ENCODE measurements at places on chromosomes 4 and X. TPM values are rescaled to one million over a fixed set of nuclear protein-coding genes. Genes with fewer than 3 reads are reported as not detected.

The PRPS1 gene
- total RNA-seq = 71.2 TPM

The STATH gene
- not detected for total RNA-seq

The FGFR3 gene
- 48.1 TPM for total RNA-seq

The ATOH1 gene
- not detected for total RNA-seq

The SYP gene
- total RNA-seq = 10.8 TPM

The NDP gene
- 4.3 TPM for total RNA-seq

The HDX gene
- total RNA-seq = 10.6 TPM

The UNC5C gene
- 6.5 TPM for total RNA-seq

The HEPH gene
- total RNA-seq = 12.2 TPM

The SMIM10L2A gene
- total RNA-seq = 3.5 TPM

The MAGEA2 gene
- not detected for total RNA-seq

- no peaks in the 10 kb centered on the region for H3K36me3 ChIP-seq
- no peak overlapping the region for H3K4me3 ChIP-seq
- DNase-seq = no peak
- H3K27ac ChIP-seq = no peak overlapping the region
- H3K27me3 ChIP-seq = no peaks in the 10 kb centered on the region
Observed at GRCh38 chr4:10605746-10606482, 78.7 kb downstream of the CLNK start.

GRCh38 chrX:68669871-68670270 lies 22.4 kb downstream of the STARD8 start:
- H3K4me1 ChIP-seq = peaks cover 43% of the 10 kb centered on the region
- no peak overlapping the region for H3K27ac ChIP-seq
- peak overlapping the region; percentile 44 for H3K4me3 ChIP-seq

- peaks cover 5% of the 10 kb centered on the region for H3K36me3 ChIP-seq
- no peaks in the 10 kb centered on the region for H3K27me3 ChIP-seq
- no peak overlapping the region for H3K27ac ChIP-seq
- no peak for DNase-seq
- no peak overlapping the region for H3K4me3 ChIP-seq
Observed at GRCh38 chrX:1411326-1411725, 19.4 kb upstream of the SLC25A6 start.

DNA sequence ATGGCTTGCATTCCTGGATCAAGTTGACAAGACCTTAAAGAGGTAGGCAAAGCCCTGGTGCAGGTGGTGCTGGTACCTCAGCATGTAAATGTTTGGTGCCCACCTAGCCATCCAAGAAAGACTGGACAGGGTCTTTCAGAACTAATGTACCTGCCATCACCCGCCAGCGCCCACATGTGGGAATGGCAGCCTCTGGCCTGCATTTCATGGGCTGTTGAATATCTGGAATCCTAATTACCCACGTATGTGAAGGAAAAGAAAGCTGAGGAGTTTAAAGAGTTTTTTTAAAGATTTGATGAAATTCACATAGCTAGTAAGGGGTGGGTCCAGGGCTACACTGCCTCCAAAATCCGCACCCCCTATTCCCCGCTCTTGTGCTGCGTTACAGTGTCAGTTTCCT lies 8.6 kb upstream of the CCDC149 start:
- H3K36me3 ChIP-seq = peaks cover 2% of the 10 kb centered on the region
- H3K27me3 ChIP-seq = peaks cover 7% of the 10 kb centered on the region
- no peak overlapping the region for H3K4me3 ChIP-seq
- H3K4me1 ChIP-seq = peaks cover 18% of the 10 kb centered on the region

DNA sequence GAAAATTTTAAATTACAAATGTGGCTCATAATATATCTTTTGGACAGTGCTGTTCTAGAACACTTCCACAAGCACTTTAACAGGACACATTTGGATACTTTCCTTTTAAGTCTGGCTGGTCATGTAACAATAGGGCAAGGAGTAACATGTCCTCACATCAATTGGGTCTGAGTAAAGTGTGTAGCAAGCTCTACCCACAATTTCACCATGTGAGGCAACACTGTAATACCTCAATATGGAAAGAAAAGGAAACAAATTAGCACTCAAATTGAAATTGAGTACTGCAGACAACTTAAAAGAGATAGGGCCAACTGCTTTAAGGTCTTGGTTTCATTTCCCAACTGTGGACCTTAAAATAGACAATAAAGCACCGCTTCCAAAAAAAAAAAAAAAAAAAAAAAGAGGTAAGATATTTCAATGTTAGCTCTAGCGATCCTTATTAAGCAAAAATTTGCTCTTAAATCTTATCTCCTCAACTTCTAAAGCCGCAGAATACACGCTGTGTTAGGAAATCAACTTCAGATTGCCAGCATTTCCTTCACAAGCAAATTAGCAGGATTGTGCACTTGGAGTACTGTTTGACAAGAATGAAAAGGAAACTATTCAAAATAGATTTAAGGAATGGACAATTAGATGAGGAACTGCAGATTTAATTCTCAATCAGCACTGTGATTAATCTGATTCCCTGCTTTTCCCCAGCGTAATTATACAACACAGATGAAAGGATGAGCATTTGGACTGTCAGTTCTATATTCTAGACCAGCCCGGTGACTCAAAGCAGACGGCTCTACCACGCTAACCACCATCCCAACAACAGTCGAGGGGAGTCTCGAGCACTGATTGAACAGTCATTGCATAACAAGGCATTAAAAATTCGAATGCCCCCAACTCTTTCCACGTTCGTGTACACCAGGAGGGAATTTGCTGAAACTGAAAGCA lies 1.6 kb downstream of the CASK start:
- peak overlapping the region; percentile 97 for H3K4me3 ChIP-seq
- peak overlapping the region; percentile 48 for H3K27ac ChIP-seq
- peaks cover 29% of the 10 kb centered on the region for H3K4me1 ChIP-seq
- DNase-seq = no peak
- no peaks in the 10 kb centered on the region for H3K27me3 ChIP-seq

DNA sequence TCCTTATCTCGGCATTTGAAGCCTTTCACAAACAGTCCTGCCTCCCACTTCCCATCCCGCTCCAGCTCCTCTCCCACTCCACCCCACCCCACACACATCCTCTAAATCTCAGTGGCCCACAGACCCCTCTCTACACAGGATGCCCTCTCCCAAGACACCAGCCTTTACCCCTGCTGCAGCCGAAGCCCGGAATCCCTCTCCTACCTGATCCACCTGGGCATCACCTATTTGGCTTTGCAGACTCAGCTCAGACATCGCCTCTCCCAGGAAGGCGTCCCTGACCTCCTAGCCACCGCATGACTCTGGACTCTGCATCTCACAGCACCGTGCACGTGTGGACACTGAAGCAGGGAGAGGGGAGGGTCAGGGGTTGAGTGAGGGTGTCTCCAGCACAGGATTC lies 11.5 kb downstream of the PPP2R2C start:
- no peak overlapping the region for H3K4me3 ChIP-seq
- H3K27me3 ChIP-seq = peaks cover 62% of the 10 kb centered on the region
- no peak overlapping the region for H3K27ac ChIP-seq
- no peak for DNase-seq
- H3K36me3 ChIP-seq = no peaks in the 10 kb centered on the region

DNA sequence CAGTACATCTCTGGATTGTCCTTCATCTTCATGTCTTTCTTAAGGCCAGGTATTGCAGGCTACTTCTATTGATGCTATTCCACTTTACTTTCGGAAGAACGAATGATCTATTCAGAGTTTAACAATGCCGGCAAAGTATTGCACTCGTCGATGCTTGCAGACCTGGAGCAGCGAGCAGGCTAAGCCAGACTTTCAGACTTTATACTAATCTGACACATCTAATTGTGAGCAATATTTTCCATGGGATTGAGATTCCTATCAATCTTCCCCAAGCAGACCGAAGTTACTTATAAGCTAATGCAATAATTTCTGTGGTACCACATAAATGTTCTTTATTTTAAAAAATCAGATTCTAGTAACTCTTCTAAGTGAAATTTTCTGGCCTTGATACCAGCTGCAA lies 1.6 kb downstream of the EMCN start:
- H3K36me3 ChIP-seq = no peaks in the 10 kb centered on the region
- H3K27me3 ChIP-seq = no peaks in the 10 kb centered on the region
- peaks cover 21% of the 10 kb centered on the region for H3K4me1 ChIP-seq
- DNase-seq = no peak

DNA sequence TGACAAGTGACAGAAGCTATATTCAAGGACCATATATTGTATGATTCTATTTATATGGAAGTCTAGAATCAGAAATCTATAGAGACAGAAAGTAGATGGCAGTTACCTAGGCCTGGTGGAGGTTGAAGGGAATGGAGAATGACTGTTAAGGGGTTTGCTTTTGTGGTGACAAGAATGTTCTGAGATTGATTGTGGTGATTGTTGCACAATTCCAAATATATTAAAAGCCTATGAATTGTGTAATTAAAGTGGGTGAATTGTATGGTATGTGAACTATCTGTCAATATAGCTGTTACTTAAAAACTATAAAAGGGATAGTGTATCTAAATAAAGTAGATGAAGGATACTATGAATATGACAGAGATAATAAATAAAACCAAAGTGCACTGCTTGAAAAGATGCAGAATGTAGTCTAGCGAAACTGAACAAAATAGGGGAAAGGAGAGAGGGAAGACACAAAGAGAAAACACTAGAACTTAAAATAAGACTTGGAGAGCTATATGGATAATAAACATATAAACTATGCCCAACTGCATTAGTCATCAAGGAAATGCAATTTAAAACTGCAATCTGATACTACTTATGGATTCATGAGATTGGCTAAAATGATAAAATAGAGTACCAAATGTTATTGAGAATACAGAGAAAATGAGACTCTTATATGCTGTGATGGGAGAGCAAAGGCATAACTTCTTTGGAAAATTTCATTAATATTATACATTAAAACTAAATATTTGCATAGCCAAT lies 82.1 kb upstream of the BANK1 start:
- H3K27ac ChIP-seq = no peak overlapping the region
- H3K36me3 ChIP-seq = peaks cover 4% of the 10 kb centered on the region
- H3K4me1 ChIP-seq = no peaks in the 10 kb centered on the region

DNA sequence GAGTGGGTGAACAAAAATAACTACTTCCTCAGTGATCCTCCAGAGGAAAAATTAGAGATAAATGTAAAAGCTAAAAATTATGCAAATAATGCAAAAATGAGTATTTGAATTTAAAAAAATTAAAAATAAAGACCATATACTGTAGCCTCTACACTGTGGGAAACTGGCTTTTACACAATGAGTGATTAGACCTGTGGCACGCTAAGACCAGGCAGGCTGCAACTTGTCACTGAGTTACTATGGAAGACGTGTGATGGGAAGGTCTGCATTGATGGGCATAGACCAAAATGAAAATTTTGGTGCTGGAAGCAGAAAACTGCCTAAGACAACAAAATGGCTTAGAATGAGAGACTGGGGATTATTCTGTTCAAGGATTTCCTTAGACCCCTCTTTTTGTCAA lies 30.2 kb downstream of the BTC start:
- H3K4me3 ChIP-seq = no peak overlapping the region
- no peaks in the 10 kb centered on the region for H3K27me3 ChIP-seq
- no peak overlapping the region for H3K27ac ChIP-seq
- H3K36me3 ChIP-seq = no peaks in the 10 kb centered on the region
- no peak for DNase-seq
- H3K4me1 ChIP-seq = no peaks in the 10 kb centered on the region

DNA sequence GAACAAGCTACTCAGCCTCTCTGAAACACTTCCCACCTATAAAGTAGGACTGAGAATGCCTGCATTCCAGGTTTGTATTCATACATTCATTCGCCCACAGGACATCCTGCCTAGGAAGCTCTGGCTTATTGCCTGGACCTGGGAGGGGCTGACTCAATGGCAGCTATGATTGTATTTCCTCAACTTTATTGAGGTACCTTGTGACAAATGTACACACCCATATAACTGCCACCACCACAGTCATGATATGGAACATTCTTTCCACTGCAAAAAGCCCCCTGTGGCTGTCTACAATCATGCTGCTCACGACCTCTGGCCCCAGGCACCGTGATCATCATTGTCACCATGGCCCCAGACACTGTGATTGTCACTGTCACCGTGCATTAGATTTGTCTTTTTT lies 68.3 kb downstream of the ABLIM2 start:
- DNase-seq = no peak
- H3K4me1 ChIP-seq = peaks cover 16% of the 10 kb centered on the region
- no peaks in the 10 kb centered on the region for H3K27me3 ChIP-seq

- peaks cover 17% of the 10 kb centered on the region for H3K4me1 ChIP-seq
- no peak overlapping the region for H3K27ac ChIP-seq
- H3K36me3 ChIP-seq = no peaks in the 10 kb centered on the region
- H3K4me3 ChIP-seq = no peak overlapping the region
- DNase-seq = no peak
- H3K27me3 ChIP-seq = no peaks in the 10 kb centered on the region
Observed at GRCh38 chr4:25531272-25531671, 124.4 kb upstream of the SLC34A2 start.

GRCh38 chr4:156959298-156959702 lies 12.3 kb downstream of the PDGFC start:
- no peaks in the 10 kb centered on the region for H3K27me3 ChIP-seq
- H3K36me3 ChIP-seq = peaks cover 5% of the 10 kb centered on the region
- H3K4me1 ChIP-seq = peaks cover 47% of the 10 kb centered on the region

DNA sequence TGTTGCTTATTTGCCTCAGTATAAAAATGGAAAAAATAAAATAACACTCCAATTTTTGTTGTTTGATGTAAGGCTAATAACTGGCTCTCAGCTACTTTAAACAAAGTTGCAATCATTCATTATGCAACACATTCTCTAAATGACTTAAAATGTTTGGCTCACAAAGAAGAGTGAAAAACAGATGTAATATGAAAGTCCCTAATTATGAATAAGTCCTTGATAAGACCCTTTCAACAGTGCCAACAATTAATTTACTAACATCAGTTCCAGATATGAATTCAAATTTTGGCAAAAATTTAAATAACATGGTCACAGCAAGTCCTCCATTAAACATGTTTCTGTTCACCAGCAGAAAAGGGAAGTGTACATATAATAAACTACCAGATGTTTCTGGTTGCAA lies 69.8 kb downstream of the PAPSS1 start:
- H3K4me1 ChIP-seq = peaks cover 9% of the 10 kb centered on the region
- H3K36me3 ChIP-seq = peaks cover 15% of the 10 kb centered on the region
- DNase-seq = no peak
- no peaks in the 10 kb centered on the region for H3K27me3 ChIP-seq
- no peak overlapping the region for H3K27ac ChIP-seq

DNA sequence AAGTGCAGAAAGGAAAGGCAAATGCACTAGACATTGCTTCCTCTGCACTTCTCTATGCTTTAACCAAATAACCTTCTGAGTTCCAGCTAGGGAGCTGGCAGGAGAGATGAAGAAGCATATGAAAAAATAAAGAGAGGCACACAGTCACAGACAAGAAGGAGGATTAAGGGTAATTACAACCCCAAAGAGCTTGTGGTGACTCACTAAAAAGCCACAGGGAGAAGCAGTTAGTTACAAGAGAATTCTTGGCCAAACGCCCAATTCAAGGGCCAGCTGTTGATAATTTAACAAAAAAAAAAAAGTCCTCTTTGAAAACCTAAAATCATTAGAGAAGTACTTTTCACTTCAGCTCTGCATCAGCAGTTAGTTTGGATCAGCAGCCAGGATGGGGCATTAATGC lies 478.0 kb downstream of the KCNIP4 start:
- peaks cover 65% of the 10 kb centered on the region for H3K27me3 ChIP-seq
- no peaks in the 10 kb centered on the region for H3K4me1 ChIP-seq
- no peak overlapping the region for H3K27ac ChIP-seq
